ENCODE measurements at places on chromosomes 13 and 19.
A peak's percentile ranks its signal among the peaks of the same experiment; 100 is the strongest.

DNA sequence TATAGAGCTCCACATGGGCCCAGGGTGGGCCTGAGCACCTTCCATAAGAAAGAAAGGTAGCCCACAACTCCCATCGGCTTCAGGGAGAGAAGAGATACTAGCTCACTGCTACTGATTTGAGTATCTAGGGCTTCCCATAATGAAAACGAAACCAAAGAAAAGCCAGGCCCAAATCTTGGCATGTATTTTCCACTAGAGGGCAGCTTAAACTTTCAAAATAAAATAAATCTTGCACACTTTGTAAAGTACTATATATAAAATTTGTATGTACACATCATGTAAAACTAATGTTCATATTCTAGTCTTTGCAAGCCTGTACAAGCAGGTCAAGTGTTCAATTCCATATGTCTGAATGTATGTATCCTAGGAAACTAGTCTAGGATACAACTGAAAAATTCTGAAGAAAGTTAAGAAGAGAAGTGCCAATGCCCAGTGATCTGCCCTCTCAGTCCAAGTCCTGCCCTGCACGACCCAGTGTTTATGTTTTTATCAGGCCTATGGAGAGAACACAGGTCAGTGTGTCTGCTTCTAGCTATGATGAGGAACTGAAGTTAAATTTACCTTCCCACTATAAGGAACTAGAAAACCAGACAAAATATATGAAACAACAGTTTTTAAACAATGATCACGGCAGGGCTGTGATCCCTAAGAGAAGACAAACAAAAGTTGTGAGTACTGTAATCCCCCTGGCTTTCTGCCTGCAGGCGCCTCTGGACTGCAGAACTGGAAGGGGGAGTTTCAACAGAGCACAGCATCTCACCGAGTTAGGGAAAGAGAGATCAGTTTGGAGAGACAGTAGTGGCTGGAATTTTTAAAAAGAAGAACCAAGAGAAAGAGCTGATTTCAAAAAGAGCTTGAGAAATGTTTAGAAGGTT is 475.7 kb downstream of the UQCRFS1 start:
- peak; percentile 26 for DNase-seq

- no peak for DNase-seq
Measured at GRCh38 chr13:74289107-74289506, 154.9 kb upstream of the KLF12 start.

- DNase-seq: no peak
Measured at GRCh38 chr13:110923086-110923485, 8.2 kb upstream of the ANKRD10 start.

GRCh38 chr19:12974301-12975220 is 5.2 kb downstream of the DAND5 start:
- no peak for DNase-seq

DNA sequence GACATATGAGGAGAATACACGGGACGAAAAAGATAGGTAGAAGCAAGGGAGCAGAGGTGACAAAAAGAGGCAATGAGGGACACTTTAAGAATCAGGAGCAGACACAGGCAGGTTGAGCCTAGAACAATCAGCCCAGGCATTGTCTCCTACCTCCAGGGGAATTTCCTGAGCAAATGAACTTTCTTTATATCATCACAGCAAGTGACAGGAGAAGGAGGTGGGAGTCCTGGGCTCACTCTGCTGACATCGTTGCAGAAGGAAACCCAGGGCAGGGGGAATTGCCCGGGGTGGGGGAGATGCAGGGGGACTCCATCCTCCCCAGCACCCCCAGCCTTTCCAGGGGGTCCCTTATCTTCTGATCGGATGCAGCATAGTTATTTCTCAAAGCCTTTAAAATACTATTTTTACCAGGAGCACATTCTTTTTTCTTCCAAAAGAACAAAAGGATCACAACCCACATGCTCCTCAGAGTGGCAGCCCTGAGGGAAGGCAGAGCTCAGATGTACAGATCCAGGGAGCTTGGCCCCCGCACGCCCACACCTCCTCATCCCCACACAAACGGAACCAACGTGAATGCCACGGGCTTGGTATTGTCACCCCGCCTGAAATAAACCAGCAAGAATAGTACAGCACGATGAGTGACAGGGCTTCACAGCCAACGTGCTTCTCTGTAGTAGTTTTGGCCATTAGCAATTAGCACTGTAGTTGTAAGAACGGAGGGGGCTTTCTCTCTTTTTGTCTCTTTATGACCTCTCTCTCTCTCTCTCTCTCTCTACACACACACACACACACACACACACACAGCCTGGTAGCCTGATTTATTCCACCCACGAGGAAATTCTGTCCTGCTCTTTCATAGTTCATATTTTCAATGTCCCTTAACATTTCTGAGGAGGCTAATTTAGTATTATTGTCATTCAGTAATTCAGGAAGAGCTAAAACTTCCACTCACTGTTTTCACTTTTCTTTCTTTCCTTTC is 169.5 kb upstream of the UBL3 start:
- DNase-seq: peak; percentile 30

DNA sequence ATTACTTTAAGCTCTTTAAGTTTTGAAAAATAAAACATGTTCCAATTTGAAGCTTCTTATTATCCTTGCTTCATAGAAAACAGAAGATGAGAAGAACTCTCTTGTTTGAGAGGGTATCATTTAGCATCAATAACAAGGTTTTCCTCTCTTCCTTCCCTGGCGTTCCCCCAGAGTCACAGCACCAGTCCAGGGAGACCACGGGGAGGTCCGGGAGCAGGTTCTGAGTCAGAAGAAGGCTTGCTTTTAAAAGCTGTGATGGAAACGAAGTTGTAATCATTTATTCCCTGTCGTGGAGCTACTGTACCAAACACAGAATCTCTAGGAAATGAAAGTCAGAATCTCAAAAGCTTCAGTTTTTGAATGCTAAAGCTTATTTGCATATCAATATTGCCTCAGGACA is 174.0 kb upstream of the LSM14A start:
- DNase-seq: no peak

DNA sequence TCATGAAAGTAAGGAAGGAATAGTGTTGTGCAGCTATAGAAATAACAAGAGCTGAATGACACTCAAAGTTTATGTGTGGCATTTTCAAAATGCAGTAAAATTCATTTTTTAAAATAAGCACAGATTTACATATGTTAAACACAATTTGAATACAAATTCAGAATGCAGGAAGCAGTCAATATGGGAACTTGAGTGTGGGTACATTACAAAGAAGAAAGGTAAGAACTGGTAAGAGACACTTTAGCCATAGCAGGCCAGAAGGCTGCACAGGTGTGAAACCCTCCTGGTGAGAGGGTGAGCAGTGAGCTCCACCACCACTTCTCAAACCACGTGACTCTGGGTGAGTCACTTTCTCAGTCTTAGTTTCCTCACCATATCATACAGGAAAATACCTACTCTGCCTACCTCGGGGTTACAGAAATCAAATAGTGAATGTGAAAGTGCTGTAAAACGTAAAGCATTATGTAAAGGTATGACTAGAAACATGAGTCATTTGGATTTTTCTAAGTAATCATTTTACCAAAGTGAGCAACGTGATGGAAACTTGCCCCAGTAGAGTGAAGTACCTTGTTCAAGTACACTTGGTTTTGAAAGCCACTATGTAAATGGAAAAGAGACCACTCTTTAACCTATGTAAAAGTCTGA is 40.5 kb downstream of the USP12 start:
- no peak for DNase-seq

GRCh38 chr13:97124915-97125809 is 97.0 kb upstream of the MBNL2 start:
- DNase-seq: peak; percentile 35

GRCh38 chr13:28117689-28118377 is 17.5 kb upstream of the FLT3 start:
- no peak for DNase-seq

GRCh38 chr19:19224852-19225494 is 13.2 kb downstream of the NCAN start:
- peak; percentile 95 for DNase-seq

DNA sequence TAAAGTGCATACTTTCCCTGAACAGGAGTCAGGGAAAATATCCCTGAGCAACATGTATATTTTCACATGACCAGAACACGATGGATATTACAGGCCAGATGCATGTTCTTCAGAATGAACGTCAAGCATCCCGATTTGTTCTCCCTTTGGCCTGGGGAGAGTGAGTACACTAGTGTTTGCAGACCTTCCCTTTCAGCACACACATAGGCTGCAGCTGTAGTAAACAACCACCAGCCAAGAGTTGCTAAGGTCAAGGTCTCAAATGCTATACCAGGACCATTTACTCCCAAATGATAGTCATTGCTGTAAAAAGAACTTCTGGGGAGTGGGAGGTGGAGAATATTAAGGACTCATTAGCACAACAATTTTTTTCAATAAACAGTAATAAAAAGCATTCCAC is 3.0 kb downstream of the KLF12 start:
- no peak for DNase-seq

DNA sequence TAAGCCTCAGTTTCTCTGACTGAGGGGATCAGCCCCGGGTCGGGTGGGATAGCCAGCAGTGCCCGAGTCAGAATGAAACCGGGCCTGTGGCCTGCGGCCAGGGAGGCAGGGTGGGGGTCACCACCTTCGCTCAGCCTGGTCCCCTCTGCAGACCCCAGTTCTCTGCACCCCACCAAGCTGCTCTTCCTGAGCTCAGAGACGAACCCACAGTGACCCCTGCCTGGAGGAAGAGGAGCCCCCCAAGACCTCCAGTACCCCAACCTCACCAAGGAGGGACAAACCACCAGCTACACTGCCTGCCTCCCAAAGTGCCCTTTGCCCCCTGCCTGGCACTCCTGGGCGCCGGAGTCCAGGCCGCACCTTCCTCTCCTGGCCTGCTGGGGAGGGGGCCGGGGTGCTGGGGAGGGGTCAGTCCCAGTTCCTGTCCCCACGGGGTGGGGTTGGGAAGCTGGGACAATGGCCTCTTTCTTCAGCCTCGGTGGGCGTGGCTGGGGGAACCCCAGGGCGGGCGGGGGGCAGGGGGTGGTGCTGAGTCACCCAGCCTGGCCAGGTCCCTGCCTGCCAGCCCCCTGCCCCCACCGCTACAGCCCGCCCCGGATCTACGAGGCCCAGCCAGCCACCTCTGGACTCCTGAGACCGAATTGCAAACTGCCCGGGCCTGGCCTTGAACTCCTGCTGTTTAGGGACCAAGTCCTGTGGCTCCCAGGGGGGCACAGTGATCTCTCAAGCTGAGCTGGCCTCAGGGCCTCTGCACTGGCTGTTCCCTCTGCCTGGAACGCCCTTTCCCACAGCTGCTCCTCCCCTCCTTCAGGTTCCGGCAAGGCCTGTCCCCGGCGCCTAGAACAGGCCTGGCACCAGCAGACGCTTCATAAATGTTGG is 14.3 kb downstream of the ZBTB7A start:
- DNase-seq: no peak

GRCh38 chr19:30288911-30289310 is 83.3 kb upstream of the ZNF536 start:
- DNase-seq: no peak

- no peak for DNase-seq
Measured at GRCh38 chr13:106440866-106441265, 94.6 kb downstream of the EFNB2 start.

DNA sequence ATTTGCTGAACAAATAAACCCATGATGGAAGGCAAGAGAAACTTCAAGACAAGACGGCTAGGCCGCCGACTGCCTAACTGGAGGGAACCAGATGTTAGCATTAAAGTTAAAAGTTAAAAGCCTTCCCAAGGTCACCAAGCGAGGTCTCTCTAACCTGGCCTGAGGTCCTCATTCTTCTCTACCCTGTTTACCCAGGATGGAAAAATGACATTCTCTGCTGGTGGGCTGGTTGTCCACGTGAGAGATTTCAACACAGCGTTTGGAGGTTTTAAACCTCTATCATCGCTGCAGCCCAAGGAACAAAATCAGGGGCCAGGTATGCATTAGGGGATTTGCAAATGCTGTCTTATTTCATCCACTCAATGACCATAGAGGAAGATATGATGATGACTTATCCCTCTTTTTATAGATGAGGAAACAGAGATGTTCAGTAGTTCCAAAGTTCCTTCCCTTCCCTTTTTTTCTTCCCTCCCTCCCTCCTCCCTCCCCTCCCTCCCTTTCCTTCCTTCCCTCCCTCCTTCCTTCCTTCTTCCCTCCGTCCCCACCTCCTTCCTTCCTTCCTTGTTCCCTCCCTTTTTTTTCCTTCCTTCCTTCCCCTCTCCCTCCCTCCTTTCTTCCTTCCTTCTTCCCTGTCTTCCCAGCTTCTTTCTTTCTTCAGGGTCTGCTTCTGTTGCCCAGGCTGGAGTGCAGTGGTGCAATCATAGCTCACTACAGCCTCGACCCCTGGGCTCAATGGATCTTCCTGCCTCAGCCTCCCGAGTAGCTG is 79.7 kb downstream of the INSR start:
- no peak for DNase-seq

GRCh38 chr13:32825481-32825880 is 190.7 kb upstream of the KL start:
- no peak for DNase-seq

DNA sequence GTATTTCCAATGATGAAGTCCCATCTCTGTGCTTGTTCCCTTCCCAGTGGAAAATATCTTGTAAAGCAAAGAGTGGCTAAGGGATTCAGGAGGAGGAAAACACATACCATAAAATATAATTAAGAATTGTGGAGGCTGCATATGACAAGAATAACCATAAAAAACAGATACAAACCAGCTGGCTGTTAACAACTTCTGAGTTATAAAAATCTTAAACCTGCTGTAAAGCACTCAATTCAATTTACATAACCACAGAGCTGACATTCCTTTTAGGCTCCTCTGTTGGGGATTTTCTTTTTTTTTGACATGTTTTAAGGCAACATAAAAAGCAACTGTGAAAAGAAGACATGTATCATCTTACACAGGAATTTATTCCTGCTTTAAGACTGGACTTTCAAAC is 207.6 kb downstream of the DACH1 start:
- no peak for DNase-seq

All from iPS-NIHi11 (cell line).